Stimulated activated naive CD8-positive, alpha-beta T cell treated with anti-CD3 and anti-CD28 coated beads, Interleukin-15, amount 100 ng/mL, for 72 hours (primary cell): ENCODE measurements at places on chromosomes 6 and 20.

DNA sequence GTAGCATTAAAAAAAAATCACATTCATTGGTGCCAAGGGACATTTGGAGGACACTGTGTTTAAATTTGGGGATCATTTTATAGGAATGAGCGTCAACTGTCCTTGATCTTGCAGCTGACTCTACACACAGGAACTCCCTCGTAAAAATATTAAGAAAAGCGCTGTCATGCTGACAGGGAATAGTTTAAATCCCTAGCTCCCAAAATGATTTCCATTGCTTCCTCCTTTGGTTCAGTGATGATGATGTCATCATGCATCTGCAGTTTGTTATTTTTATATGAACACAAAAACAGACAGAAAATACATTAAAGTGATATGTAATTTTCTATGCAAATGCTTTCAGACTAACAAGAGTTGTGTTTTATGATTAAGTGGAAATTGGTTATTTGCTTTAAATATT lies 275.6 kb downstream of the BTBD9 start:
- no peak for DNase-seq

- no peak for DNase-seq
Measured at GRCh38 chr6:109316909-109317308, 65.4 kb downstream of the CD164 start.

- no peak for DNase-seq
Measured at GRCh38 chr20:31330893-31331292, 22.5 kb upstream of the DEFB116 start.

GRCh38 chr6:80541181-80541580 lies 434.7 kb downstream of the BCKDHB start:
- no peak for DNase-seq

DNA sequence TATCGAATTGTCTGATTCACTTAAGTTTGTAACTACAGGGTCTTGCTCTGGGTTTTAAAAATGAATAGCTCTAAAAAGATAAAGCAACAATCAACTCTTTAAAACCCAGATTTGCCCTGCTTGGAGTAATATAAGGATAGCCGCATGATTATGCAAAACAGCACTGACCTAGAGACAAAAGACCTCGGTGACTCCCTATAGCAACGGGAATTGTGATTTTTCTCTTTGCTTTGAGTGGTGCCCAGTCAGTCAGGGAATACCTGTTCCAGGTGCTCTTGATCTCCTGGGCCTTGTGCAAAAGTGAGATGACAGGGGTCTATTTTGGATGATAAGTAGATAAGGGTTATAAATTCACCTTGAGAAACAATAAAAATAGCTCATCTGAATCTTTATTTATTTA lies 336.3 kb upstream of the NOX3 start:
- DNase-seq: no peak

GRCh38 chr6:161104966-161105365 lies 113.4 kb downstream of the MAP3K4 start:
- no peak for DNase-seq

DNA sequence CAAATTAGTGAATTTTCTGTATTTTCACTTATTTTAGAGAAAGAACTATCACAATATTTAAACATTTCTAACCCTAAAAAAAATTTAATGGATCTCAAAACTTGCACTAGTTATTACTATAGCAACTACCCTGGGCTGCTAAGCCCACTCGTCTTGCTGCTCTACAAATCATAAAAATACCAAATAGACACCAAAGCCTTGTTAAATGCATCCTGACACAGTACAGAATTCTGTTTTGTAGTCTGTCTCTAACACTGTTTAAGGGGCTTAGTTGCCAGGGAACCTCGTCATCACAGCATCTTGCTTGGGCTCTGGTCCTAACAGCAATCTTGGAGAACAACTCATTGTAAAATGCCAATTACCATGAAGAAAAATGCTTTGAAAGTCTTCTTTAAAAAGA lies 56.9 kb upstream of the MBOAT1 start:
- DNase-seq: no peak

GRCh38 chr6:36128073-36128472 lies 2.2 kb upstream of the MAPK13 start:
- no peak for DNase-seq

DNA sequence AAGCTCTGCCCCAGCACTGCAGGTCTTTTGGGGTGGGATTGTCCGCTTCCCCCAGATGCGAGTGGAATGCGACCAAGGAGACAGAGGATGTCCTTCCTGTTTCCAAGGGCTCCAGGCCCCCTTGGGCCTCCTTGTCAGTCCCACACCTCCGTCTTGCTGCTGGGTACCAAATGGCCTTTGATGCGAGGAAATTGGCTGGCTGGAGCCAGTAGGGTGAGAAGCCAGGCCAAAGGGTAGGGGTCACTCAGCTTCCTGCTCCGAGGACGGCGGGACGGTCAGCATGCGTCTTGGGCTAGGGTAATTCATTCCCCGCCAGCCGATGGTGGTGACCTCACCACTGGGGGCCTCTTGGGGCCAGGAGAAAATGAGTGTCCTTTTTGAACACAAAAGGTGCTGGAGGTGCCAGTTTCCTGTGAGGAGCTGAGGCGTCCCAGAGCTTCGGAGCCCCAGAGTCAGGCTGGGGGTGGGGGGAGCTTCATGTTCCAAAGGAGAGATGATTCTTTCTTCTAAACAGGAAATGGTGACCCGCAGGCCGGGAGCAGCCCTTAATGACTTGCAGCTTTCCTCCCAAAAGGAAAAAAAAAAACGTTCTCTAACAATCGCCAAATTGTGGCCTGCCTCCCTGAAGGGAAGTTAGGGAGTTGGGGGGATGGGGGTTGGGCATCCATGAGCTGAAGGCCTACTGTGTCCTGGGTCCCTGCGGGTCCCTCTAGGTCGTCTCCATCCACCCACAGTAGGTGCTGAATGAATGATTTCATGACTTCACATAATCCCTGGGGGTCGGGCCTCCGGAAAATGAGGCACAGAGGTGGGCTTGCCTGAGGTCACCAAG lies 6.7 kb downstream of the SNAI1 start:
- DNase-seq: no peak
